ENCODE measurements at places on chromosomes 3 and 15.

DNA sequence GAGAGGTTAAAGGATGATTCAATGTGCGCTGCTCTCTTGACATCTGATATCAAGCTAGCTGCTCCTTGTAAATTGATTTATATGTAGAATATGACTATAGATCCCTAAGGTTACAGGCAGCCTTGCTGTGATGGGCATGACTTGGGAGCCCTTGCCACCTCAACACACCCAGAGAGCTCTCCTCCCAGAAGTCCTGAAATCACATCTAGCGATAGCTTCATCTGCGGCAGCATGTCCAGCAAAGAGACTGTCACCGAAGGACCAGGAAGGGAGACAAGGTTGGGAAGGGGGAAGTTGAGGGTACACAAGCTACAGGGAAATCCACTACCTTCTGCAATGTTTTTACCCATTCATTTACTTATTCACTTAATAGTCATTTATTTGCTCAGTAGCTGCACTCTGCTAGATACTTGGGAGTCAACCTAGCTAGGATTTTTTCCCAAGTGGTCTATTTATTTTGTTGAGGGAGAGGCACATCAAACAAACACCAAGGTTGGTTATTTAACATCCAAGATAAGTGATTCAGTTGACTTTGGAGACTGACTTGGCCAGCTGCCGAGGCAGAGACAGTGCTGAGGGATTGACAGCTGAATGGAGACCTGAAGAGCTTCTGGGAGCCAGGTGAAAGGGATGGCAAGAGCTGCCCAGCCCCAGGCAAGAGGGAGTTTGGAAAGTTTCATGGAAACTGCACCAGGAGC, 205.8 kb upstream of the IL12A start:
- no peak for DNase-seq

GRCh38 chr3:184908859-184909258, 96.9 kb downstream of the VPS8 start:
- DNase-seq = no peak

- no peak for DNase-seq
Measured at GRCh38 chr3:46566040-46566641, at the start of gene LRRC2. Gene LRRC2 (minus strand): TSS chr3:46566302. CDS start chr3:46551591, 14,711 bp downstream.

GRCh38 chr3:420584-420983, 224.0 kb downstream of the CHL1 start:
- DNase-seq = no peak

- DNase-seq = no peak
Measured at GRCh38 chr3:124048967-124049798, 57.3 kb upstream of the ROPN1 start.

- no peak for DNase-seq
Measured at GRCh38 chr3:53140847-53141845, 10.9 kb upstream of the RFT1 start.

GRCh38 chr15:98312913-98313312, 335.4 kb upstream of the IGF1R start:
- no peak for DNase-seq

GRCh38 chr15:29522373-29523276, 253.0 kb upstream of the NSMCE3 start:
- no peak for DNase-seq

DNA sequence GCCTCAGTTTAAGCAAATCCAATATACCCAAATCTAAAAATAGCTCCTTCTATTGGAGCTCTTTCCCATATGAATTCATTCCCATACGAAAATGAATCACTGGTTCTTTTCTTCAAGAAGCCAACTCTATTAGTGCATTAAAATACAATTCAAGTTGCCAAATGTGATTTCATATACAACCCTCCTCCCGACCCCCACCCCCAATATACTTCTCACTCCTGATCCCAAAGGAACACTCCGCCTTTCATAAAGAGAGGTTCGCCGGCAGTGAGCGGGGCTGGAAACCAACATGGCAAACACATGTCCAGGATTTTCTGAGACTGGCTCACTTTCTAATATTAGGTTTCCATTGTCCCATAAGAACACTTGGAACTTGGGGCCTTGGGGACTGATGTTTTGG, 48.5 kb downstream of the MAGEF1 start:
- no peak for DNase-seq

- no peak for DNase-seq
Measured at GRCh38 chr3:110318108-110318507, 753.5 kb upstream of the NECTIN3 start.

DNA sequence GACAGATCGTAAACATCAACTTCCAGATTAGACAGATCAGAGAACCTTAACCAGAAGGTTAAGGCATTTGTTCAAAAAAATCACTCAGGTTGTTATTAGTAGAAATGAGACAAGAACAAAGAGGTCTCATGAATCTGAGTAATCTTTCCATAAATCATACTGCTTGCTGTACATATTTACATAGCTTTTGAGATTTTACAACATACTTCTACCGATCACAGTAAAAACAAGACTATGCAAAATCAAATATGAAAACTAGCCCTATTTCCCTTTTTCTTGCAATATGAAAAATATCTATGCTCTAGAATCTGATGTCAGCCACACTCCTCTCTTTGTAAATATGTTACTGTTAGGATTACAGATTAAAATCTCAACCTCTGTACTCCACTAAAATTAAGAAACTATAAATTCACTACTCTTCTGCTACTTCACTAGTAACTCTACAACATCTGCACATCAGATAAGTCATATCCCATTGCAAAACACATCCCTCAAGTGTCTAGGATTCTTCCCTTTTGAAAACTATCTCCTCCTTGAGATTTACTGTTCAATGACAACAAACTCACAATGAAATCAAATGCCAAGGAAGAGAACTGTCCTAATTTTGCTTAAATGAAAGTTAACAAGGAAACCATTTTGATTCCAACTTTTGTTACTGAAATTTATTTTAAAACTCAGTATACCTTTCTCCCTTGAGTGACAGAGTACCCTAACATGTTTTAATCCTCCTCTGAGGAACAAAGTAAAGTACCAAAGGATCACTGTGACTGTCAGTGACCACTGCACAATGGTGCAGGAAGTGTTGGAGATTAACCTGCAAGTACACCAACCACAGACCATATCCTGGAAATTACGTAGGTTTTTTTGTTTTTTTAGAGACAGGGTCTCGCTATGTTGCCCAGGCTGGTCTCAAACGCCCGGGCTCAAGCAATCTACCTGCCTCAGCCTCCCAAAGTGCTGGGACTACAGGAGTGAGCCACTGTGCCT, 12.8 kb downstream of the DCUN1D1 start:
- no peak for DNase-seq

DNA sequence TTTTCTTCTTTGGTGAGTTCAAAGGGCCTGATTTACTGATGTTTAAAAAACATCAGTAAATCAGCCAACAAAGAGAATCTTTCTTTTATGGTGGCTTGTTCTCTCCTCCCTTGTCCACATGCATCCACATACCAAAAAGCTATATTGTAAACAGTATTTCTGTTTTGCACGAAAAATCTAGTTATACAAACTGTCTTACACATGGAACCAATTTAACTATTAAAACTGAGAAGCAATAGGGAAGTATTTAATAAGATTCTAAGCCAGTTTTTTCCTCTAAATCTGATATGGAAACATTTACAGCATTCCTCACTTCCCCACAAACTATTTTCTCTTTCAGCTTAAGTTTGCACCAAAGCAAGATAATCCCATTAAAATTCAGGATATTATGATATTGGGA, 110.8 kb upstream of the ICE2 start:
- DNase-seq = no peak

GRCh38 chr3:100129941-100130340, 15.6 kb upstream of the FILIP1L start:
- no peak for DNase-seq

- DNase-seq = no peak
Measured at GRCh38 chr3:71050538-71051258, 532.8 kb downstream of the FOXP1 start.

GRCh38 chr15:78087951-78088772, 4.2 kb upstream of the SH2D7 start:
- no peak for DNase-seq

DNA sequence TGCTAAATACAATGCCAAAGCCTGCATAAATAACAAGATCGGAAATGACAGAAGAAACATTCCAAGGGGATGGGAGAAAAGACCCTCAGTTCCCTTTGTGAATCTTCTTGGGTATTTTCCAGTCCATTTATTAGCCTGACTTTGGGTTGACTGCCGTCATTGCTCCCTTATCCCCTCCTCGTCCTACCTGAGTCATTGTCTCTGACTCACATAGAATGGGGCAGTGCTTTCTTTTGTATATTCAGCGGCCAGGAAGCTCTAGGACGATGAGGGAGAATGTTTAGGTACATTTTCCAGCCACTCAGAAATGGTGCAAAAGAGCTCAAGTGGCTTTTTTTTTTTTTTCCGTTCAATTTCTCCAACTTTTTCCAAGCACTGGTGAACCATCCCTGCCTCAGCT, 71.6 kb downstream of the KAT2B start:
- DNase-seq = no peak

GRCh38 chr15:71773206-71773859, 37.0 kb upstream of the NR2E3 start:
- DNase-seq = no peak

GRCh38 chr3:174337227-174337626, 521.9 kb upstream of the NAALADL2 start:
- DNase-seq = no peak

DNA sequence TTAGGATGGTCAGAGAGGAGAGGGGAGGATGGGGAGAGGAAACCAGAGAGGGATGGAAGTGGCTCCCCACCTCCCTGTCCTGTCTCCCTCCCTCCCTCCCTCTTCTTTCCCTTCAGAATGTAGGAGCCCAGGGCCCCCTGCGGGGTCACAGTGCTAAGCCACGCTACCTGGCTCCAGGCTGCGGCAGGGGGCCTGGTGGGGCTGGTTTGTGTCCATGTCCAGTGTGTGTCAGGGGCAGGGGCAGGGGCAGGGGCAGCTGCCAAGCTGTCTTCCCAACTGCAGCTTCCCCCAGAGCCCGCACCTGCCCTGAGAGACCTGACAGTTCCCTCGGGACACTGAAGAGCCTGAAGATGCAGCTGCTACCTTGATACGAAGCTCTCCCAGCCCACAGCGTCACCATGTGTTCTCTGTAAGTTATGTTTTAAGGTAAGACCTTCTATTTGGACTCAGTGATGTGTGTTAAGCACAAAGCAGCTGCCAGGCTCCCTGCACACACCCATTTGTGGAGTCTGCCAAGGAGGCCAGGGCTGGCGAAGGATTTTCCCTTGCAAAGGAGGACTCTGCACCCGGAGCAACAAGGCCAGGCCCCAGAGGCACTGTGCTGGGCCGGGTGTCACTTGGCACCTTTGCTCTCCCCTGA, 121.8 kb upstream of the SMAD3 start:
- no peak for DNase-seq

- no peak for DNase-seq
Measured at GRCh38 chr3:78911394-78911793, 856.4 kb downstream of the ROBO1 start.

- DNase-seq = no peak
Measured at GRCh38 chr3:108713816-108714215, 43.4 kb downstream of the RETNLB start.

DNA sequence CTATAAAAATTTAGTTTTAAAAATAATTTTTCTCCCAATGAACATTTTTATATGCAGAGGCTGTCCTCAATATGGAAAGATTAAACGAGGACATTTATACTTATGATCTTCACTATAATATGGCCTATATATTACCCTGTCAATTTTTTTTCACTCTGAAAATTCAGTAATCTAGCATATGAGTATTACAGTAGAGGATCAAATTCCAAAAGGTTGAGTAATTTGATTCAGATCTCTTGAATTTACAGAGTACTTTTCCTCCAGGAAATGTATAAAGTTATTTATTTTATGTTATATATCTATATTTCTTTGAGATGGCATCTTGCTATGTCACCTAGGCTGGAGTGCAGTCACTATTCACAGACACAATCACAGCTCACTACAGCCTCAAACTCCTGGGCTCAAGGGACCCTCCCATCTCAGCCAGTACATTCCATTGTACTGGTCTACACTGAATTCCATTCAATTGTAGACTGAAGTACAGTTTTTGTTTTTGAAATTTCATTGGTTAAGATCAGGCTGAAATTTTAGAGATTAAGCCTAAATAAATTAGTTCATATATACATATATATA, 16.3 kb upstream of the TRPM7 start:
- no peak for DNase-seq

GRCh38 chr3:66394019-66394752, 106.6 kb downstream of the LRIG1 start:
- no peak for DNase-seq

DNA sequence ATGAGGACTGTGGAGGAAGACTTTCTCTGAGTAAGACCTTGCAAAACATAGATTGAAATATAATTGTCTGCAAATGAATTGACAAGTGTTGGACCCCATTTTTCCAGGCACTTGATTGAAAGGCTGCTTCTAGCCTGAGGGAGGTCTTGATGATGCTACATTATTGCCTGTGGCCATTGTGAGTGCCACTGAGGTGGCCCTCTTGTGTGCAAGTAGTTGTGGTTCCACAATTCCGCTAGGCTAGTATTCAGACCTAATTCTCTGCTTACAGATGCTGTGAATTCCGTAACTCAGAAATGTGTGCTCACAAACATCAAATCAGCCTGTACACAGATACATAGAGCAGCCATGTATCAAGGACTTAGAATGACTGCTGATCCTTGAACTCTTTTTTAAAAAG, 34.7 kb downstream of the FNDC3B start:
- DNase-seq = no peak

DNA sequence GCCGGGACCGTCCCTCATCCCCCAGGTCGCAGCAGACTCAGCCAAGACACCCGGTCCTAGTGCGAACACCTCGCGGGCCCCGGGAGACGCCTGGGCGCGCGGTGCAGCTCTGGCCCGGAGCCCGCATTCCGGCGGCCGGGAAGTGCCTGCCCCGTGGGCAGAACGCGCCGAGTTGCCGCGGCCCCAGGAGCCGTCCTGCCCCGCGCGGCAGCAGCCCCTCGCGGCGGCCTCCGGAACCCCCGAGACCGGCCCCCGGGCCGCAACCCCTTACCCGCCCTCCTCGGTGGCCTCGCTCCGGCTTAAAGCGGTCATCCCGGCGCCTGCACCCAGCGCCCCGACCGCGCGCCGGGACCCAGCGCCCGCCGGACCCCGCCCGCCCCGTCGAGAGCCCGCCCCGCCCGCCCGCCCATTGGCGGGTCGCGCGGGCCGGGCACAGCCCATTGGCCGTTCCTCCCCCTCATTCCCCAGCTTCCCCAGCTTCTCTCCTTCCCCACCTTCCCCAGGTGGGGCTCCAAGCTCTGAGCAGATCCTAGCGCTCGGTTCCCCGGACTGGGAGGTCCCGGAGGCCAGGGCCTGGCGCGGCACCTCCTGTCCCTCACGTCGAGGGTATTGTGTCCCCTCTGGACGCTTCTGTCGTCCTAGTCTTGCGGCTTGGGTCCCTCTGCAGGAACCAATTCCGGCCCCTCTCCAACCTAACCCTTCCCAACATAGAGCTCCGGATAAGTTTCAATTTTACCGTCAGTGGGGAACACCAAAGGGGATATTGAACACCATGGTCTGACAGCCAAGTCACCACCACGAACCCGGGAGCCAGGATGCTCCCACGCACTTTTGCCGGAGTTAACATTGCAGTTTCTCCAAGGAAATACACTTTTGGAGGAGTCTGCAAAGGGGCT, at the start of gene GRAMD2A:
GRAMD2A (minus strand) TSS at position 328 of the 896 bp plus-strand sequence.
- DNase-seq = peak; percentile 86

- no peak for DNase-seq
Measured at GRCh38 chr15:89847101-89847500, 32.4 kb upstream of the ANPEP start.

GRCh38 chr15:31298707-31299172, 27.9 kb upstream of the KLF13 start:
- peak; percentile 39 for DNase-seq

Measured in H1 (cell line).